ENCODE measurements at places on chromosomes 11 and 22.
A peak's percentile ranks its signal among the peaks of the same experiment; 100 is the strongest.

DNA sequence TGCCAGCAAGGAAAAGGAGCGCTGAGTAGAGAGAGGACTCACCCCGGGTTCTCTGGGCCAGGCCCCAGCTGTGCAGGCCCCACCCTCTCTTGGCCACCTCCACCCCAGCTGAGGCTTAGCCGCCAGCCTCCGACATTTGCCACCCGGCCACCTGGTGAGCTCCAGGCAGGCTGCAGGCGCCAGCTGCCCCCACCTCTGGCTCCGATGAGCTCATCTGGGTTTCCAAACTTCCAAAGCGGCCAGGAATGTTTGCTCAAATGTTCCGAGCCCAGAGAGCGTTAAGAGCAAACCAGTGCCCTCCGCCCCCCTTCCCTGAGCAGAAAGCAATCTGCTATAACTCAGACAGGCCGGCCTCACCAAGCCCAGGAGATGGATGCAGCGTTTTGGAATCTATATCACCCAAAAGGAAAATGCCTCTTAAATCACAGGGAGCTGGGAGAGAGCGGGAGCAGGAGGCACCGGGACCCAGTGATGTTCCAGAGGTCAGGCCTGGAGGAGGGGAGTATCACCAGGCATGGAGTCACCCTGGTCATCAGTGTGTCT is 9.1 kb upstream of the MN1 start:
- DNase-seq = no peak

DNA sequence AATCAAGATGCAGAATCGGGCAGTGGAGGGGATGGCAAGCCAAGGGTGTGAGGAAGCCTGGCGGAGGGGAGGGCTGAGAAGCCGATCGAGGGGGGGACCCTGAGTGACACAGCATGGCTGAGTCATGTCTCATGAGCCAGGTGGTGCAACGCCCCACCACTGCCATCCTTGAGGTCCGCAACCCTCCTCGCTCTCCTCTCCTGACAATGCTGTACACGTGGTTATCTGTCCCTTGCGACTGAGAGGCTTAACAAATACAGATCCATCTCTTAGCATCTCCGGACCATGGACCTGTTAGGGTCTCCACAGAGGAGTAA is 14.2 kb downstream of the SLC22A12 start:
- DNase-seq = no peak

DNA sequence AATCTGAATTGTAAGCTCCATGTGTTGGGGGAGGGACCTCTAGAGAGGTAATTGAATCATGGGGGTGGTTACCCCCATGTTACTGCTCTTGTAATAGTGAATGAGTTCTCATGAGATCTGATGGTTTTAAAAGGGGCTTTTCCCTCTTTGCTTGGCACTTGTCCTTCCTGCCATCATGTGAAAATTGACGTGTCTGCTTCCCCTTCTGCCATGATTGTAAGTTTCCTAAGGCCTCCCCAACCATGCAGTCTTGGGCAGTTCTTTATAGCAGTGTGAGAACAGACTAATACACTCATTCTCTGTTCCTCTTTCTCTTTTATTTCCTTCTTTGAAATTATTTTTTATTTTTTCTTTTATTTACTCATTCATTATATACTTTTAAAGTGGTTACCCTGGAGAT is 239.4 kb downstream of the CSNK2A3 start:
- DNase-seq = no peak

GRCh38 chr11:125688066-125688465 is 7.4 kb upstream of the ACRV1 start:
- no peak for DNase-seq

DNA sequence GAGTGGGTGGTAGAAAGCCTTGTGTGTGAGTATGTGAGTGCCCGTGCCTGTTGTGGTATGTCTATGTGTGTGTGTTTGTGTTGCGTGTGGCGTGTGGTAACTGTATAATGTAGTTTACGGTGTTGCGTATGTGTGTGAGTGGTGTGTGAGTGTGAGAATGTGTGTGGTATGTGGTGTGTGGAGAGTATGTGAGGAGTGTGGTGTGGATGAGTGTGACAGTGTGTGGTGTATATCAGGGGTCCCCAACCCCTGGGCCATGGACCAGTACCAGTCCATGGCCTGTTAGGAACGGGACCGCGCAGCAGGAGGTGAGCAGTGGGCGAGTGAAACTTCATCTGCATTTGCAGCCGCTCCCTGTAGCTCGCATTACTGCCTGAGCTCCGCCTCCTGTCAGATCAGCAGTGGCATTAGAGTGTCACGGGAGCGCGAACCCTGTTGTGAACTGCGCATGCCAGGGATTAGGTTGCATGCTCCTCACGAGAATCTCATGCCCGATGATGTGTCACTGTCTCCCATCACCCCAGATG is 5.7 kb downstream of the UPK3A start:
- no peak for DNase-seq

DNA sequence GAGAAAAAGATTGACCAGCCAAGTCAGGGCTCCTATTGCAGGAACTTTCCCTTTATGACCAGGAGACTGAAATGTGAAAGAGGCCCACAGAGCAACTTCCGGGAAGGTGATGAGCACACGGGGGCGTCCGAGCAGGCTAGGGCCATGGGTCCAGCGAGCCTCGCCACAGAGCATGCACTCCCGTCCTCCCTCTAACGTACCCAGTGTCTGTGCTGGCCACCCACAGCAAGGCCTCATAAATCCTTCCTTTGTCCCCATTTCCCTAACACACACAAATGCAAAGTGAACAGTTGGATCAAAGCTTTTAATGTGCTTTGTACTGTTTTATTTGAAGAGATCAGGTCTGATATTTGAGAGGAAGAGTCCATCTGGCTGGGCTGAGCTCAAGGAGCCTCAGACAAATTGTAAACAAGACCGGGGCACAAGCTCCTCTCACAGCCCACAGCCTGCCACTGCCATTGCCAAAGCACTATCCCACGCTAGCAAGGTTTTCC is 44.3 kb downstream of the BLID start:
- DNase-seq = no peak

DNA sequence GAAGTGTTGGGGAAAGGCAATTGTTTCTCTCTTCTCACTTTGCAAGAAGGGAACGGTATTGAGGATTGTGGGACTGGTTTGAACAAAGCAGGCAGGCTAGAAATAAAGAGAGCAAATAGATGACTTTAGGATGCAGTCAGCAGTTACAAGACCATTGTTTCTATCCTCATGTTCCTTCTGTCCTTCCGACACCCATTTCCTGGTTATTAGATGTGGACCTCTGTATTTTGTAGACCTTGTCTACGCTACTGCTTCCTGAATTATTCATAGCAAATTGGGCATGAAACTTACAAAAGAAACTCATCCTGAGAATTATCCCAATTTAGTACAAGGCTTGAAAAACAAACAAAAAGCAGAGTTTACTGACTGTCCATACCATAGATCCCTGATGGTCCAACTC is 656.3 kb downstream of the NTM start:
- no peak for DNase-seq

DNA sequence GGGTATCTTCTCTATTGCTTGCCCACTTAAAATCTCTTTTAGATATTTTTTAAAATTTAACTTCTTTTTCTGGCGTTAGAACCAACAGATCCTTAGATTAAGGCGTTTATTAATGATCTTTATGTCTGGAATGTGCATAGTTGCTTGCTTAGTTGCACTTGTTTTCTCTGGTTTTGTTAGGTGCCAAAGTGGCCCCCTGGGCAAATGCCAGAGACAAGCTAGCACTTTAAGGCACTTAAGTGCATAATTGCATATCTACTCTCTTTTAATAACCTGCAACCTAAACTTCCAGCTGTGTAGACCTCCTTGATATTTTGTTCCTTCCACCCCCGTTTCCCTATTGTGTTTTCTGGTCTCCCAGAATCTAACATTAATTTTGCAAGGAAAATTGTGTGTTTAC is 3.3 kb downstream of the RBM4 start:
- DNase-seq = no peak

- DNase-seq = peak; percentile 56
These were observed 13.8 kb upstream of the SLC39A13 start for GRCh38 chr11:47394322-47395222.

GRCh38 chr11:123576501-123576900 is 77.9 kb downstream of the SCN3B start:
- DNase-seq = no peak

DNA sequence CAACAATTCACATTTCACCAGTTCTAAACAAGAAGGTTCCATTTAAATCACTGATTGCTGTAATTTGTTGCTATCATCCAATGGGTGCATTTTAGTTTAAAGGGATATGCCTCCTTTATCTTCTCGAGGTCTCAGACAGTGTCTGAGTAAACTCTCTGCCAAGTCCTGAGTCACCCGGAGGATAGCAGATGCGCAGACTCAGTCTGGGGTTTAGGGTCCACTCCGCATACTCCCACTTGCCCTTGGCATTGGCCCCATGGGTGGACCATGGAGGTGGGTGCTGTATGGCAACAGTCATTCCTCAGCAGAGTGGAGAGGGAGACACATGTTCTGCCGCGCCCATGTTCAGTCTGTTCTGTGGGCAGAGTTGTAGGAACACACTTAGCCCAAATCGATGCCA is 65.4 kb upstream of the CRTAM start:
- DNase-seq = no peak

- no peak for DNase-seq
These were observed 40.5 kb downstream of the OPCML start for GRCh38 chr11:133491680-133492383.

- no peak for DNase-seq
These were observed 91.8 kb upstream of the CD44 start for GRCh38 chr11:35047179-35047578.

- no peak for DNase-seq
These were observed 1058.9 kb upstream of the CCDC90B start for GRCh38 chr11:84345027-84345426.

- no peak for DNase-seq
These were observed 86.1 kb downstream of the ARHGAP8 start for GRCh38 chr22:44838316-44839016.

- DNase-seq = no peak
These were observed 1028.3 kb downstream of the BRD1 start for GRCh38 chr22:48799227-48799970.

GRCh38 chr11:7031471-7031871 is 11.2 kb downstream of the NLRP14 start:
- DNase-seq = no peak

DNA sequence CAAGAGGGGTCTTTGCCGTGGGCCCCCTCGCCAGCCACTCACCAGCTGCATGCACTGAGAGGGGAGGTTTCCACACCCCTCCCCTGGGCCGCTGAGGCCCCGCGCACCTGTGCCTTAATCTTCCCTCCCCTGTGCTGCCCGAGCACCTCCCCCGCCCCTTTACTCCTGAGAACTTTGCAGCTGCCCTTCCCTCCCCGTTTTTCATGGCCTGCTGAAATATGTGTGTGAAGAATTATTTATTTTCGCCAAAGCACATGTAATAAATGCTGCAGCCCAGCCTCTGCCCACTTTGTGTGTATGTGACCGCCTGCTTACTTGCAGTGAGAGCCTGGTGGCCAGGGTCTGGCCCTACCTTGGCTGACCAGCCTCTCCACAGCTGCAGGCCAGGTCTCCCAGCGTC is 2.8 kb upstream of the CRACR2B start:
- no peak for DNase-seq

- DNase-seq = no peak
These were observed 50.5 kb downstream of the CLTCL1 start for GRCh38 chr22:19240813-19241592.

- no peak for DNase-seq
These were observed 816 bp upstream of the PHRF1 start for GRCh38 chr11:575313-575995.

- no peak for DNase-seq
These were observed 1074.9 kb downstream of the FAM181B start for GRCh38 chr11:81658722-81659121.

DNA sequence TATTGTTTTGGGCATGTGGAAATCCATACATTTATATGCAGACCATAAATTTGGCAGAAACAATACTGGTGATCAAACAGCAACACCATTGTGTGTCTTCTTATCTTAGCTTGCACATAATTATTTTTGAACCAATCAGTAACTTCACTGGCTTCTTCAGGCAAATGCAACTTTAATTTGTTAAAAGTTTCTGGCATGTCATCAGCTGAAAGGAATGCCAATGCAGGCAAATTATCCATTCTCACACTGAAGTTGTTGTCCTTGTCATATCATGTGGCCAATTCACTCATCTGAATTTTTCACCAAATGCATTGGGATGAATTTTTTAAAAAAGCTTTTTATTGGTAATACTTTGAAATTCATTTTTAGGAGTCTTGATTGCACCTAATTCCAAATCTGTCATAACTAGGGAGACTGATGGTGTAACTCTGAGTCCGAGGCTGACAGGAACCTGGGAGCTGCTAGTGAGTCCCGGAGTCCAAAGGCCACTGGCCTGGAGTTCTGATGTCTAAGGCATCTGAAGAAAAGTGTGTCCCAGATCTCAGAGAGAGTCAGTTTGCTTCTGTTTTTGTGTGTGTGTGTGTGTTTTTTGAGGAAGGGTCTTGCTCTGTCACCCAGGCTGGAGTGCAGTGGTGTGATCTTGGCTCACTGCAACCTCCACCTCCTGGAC is 17.4 kb upstream of the OR10V1 start:
- no peak for DNase-seq

DNA sequence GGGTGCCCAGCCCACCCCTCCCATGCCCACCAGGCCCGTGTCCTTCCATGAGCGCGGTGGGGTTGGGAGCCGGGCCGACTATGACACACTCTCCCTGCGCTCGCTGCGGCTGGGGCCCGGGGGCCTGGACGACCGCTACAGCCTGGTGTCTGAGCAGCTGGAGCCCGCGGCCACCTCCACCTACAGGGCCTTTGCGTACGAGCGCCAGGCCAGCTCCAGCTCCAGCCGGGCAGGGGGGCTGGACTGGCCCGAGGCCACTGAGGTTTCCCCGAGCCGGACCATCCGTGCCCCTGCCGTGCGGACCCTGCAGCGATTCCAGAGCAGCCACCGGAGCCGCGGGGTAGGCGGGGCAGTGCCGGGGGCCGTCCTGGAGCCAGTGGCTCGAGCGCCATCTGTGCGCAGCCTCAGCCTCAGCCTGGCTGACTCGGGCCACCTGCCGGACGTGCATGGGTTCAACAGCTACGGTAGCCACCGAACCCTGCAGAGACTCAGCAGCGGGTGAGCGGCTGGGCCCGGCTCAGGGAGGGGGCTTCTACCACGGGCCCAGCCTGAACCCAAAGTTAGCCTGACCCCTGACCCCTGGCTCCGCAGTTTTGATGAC is 3.0 kb downstream of the PKP3 start:
- no peak for DNase-seq

DNA sequence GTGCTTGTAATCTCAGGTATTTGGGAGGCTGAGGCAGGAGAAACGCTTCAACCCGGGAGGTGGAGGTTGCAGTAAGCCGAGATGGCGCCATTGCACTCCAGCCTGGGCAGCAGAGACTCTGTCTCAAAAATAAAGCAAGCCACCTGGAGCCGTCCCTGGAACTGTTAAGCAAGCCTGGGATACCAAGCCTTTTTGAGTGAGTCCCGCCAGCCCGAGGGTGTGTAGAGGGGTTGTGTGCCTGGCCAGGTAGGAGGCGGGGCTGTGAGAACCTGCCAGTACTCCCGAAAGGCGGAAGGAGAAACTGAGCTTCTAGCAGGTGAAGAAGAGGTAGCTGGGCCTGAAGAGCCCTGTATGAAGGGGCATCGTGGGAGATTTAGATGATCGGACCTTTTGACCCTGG is 52.4 kb downstream of the TRIOBP start:
- no peak for DNase-seq

DNA sequence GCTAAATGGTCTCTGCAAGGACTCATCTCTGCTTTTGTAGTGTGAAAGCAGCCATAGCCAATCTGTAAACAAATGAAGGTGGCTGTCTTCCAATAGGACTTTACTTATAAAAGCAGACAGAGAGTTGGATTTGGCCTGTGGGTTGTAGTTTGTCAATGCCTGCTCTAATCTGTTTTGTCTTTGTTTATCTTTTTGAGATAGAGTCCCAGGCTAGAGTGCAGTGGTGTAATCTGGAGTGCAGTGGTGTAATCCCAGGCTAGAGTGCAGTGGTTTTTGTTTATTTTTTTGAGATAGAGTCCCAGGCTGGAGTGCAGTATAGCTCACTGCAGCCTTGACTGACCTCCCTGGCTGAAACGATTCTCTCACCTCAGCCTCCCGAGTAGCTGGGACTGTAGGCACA is 8.6 kb downstream of the PPP6R3 start:
- DNase-seq = no peak
